Aorta (tissue), 5 donors: ENCODE measurements at places on chromosomes 7 and 10. TPM values are rescaled to one million over a fixed set of nuclear protein-coding genes. Genes with fewer than 3 reads are reported as not detected.

The HOXA4 gene
- polyA plus RNA-seq, result 10.1 TPM

The ANKRD22 gene
- polyA plus RNA-seq, result 0.18 TPM

The CDC14C gene
- not detected for polyA plus RNA-seq

The SEMA3C gene
- 11.9 TPM for polyA plus RNA-seq

The PNLIP gene
- polyA plus RNA-seq, result 1.3 TPM

The NEUROD6 gene
- not detected for polyA plus RNA-seq

The CCDC3 gene
- 46.5 TPM for polyA plus RNA-seq

The DNAH11 gene
- polyA plus RNA-seq, result 2.5 TPM

The TRPV5 gene
- not detected for polyA plus RNA-seq

The PIP gene
- not detected for polyA plus RNA-seq

The FRMPD2 gene
- polyA plus RNA-seq, result not detected

The IPMK gene
- 0.87 TPM for polyA plus RNA-seq

The MSMB gene
- polyA plus RNA-seq, result not detected

The CALCR gene
- 0.10 TPM for polyA plus RNA-seq

The TUBB8 gene
- not detected for polyA plus RNA-seq

The FGFBP3 gene
- polyA plus RNA-seq, result 1.5 TPM

- no peak for DNase-seq
Measured at GRCh38 chr7:117435475-117436043, 8.3 kb upstream of the ASZ1 start.

DNA sequence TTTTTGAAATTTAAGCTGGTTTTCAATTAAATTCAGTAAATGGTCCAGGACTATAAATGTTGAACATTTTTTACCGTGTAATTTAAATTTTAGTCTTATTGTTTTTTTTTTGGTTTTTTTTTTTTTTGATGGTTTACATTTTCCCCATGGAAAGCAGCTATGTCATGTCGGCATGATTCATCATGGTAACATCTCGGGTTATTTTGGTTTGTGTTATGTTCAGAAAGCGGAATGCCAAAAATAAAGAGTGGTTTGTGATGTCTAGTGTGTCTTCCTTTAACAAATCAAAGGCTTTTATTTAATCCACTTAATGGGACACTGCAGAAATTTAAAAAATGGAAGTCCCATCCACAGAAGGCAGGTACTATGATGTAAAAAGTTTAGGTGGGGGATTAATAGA is 58.5 kb downstream of the TRUB1 start:
- no peak for DNase-seq

GRCh38 chr7:142450206-142450605 is 192.3 kb upstream of the PRSS58 start:
- no peak for DNase-seq

DNA sequence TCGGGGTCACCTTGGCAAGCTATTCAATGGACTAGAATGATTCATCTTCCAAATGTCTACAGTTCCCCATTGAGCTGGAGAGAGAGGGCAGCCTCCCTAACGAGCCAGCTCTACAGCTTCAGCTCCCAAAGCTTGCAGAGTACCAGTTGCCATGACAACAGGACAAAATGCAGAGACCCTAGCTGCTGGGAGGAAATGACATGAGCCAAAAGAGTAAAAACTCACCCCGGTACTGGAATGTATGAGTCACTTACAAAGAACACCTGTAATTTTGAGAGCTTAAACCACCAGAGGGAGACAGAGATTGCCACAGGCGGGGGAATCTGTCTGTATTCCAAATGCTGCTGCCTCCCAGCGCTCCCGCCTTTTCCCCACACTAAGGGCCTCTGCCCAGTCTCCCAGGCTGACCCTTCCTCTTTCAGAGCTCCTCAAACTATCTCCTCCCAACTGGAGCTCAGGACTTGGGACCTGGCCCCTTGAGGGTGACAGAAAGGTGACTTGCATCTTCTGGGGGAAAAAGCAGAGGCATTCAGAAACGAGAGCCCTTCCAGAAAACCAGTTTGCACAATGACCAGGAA is 95.5 kb downstream of the CUL2 start:
- DNase-seq, result no peak

DNA sequence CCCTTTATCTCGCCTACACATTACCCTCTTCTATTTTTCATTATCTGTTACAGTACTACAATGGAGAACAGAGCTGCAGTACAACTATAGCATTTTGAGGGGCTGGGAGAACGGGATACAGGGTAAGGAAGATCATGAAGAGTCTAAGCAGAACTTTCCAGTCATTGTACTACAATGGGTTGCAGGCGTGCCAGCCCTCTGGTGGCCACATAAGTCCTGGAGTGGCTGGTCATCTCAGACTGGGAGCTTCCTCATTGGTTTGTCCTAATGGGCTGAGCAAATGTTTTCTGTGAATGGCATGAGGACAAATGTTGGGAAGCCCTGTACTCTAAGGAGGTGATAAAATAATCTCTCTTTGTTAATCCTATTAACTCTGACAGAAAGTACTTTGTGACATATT is 33.0 kb downstream of the TMEM106B start:
- DNase-seq, result no peak

DNA sequence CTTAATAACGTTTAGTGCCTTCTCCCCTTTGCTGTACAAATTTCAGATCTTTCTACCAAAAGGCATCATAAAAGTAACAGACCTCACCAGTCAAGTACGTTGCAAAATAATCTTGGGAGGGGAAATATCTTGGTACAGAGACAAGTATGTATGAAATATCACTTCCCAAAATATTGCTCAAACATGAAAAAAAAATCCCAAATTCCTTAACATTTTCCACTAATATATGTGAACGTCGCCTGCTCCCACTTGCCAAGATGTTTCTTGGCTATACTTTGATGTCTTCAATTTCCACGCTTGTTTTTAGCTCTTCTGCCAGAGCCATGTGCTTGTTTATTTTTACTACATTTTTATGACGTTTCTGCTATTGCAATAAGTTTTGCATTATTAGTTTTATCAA is 223.5 kb downstream of the PLXNA4 start:
- DNase-seq, result no peak

DNA sequence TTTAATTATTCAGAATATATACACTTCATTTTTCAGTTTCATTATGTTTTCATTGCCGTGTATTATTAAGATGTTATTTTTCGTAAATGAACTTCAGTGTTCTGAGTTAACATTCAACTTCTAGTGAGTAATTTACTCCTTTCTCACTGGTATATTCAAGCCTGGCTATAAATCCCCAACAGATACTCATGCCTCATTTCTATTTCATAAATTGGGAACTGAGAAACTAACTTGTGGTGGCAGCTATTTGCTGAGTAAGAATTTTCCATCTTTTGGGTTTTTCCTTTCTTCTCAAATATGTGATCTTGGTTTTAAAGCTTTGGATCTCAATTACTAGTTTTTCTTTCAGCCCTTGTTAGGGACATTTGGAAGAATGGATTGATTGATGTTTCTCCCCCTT is 281.1 kb downstream of the CDK14 start:
- DNase-seq, result no peak

DNA sequence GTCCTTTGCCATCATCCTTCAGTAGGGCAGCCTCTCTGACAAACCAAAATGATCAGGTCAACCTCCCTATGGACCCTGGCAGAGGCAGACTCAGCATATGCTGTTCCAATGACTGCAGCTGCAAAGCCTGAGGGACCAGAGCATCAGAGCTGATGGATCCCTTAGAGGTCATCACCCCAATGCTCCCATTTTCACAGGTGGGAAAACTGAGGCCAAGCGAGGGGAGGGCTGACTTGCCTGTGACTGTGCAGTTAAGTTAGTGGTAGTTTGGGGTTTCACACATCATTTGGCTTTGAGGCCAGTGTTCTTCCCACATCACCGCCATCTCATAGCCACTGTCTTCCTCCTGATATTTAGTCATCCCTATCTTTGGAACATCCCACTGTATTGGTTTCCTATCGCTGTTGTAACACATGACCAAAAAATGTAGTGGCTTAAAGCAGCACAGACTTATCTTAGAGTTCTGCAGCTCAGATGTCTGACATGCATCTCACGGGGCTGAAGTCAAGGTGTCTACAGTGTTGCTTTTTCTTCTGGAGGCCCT is 69.3 kb upstream of the PDZD8 start:
- DNase-seq, result no peak

DNA sequence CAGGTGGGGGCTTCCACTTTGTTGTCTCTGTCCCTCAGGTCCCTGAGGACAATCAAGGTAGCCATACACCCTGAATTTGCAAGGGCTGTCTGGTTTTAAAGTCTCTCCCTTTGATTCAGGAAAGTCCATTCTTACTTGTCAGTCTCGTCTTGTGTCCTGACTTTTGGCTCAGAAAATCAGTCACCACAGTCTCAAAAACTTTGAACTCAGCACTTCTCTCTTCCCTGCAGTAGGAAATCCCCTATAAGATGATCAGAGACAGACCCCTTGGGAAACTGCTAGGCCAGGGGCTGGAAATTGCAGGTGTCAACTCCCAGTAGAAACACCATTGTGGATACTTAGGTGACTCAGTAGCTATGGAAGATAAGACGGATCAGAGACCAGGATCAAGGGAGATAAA is 73.1 kb downstream of the CDC123 start:
- no peak for DNase-seq

DNA sequence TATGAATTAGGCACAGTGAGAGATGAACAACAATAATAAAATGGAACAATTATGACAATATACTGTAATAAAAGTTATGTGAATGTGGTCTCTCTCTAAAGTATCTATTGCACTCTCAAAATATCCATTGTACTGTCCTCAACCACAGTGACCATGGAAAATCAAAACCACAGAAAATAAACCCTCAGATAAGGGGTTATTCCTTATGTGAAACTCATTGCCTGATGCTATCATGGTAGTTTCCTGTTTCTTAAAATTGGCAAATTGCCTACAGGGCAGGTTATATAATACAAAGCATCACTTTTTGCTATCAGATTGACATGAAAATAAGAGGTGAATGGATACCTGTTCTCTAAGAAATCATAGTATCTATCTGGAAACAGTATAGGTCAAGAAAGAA is 3.8 kb downstream of the MCM10 start:
- no peak for DNase-seq

GRCh38 chr7:66281678-66282590 is 76.8 kb downstream of the TPST1 start:
- DNase-seq, result peak; percentile 70

DNA sequence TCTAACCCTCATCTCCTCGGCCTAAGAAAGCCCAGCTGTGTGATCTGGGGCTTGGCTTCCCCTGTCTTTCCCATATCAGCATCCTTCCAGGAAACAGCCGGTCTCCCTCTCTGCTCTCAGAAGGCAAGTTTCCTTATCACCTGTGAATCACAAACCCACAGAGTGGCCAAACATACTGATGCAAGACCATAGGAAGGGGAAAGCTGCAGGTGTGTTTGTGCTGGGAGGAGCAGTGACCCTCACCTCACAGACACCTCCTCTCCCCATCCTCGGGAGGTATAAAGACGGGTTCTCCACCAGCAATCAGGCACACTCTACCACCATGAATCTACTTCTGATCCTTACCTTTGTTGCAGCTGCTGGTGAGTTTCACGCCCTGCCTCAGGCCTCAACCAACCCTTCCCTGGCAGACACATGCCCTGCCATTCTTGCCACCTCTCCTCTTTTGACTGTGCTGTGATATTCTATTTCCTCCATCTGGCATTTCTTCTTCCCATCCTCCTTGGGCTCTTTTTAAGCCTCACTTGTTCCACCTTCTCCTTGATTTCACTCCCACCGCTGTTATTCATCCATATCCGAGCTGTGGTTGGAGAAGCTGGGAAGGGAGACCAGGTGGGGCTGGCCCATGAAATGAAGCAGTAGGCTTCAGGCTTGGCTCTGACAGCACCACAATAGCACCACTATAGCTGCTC is at the start of gene PRSS2:
PRSS2 (plus strand) TSS at position 310 of the 692 bp plus-strand sequence; CDS start at position 323, 13 bp downstream.
- DNase-seq, result no peak

DNA sequence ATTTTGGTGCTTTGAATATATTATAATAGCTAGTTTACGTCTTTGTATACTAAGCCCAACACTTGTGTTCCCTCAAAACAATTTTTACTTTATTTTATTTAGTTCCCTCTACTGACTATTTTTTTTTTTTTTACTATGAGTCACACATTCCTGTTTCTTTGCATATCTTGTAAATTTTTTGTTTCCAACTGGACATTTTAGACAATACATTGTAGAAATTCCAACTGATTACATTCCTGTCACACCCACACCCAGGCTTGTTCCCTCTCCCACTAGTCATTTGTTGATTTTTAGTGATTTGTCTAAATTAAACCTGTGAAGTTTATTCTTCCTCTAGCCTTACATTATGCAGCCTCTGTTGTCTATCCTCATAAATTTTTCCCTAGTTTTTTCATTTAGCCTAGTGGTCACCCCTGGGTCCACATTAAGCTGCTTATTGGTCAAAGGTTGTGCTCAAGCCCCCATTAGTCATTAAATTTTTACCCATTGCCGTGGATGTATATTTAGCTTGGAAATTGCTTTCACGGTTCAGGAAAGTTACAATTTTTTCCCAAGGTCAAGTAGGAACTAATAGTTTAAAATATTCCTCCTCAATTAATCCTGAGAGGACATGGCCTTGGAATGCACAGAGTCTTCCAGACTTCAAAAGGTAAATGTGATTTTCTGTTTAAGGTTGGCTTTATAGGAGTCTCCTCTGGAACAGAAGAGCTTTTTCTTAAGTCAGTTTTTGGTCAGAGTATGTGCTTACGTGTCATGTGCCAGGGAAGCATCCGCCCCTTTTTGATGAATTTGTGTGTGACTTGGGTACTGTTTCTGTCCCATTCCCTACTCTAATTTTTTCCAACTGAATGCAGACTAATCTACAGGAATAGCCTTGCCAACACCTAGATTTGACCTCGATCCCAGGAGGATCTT is 207.6 kb upstream of the TMEM72 start:
- DNase-seq, result no peak

- no peak for DNase-seq
Measured at GRCh38 chr10:43801140-43801539, 152.5 kb upstream of the ZNF32 start.

- no peak for DNase-seq
Measured at GRCh38 chr10:58796242-58796641, 283.6 kb downstream of the BICC1 start.

- DNase-seq, result no peak
Measured at GRCh38 chr10:132946806-132947546, 4.6 kb upstream of the CFAP46 start.

- DNase-seq, result no peak
Measured at GRCh38 chr10:38159004-38159403, 64.9 kb downstream of the ZNF37A start.

DNA sequence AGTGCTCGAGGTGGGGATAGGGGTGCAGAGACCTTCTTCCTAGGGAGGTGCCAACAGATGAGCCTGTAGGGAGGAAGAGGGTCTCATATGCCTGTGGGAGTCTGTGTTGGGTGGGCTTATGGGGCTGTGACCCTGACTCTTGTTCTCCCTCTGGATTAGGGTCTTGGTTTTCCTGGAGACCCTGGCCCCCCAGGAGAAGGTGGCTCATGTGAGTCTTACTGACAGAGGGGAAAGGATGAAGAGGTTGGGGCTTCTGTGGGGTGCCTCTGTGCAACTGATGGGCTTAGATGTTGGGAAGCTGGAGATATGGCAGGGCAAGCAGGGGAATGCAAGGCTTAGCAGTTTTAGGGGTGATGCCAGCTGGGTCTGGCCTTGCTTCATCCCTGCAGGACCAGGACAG is 20.2 kb upstream of the VOPP1 start:
- no peak for DNase-seq
